ENCODE measurements at places on chromosomes 16 and 17.

GRCh38 chr17:40561871-40562611 is 3.2 kb downstream of the CCR7 start:
- DNase-seq: peak; percentile 87

GRCh38 chr16:87246269-87247065 is 70.7 kb downstream of the C16orf95 start:
- DNase-seq: no peak

DNA sequence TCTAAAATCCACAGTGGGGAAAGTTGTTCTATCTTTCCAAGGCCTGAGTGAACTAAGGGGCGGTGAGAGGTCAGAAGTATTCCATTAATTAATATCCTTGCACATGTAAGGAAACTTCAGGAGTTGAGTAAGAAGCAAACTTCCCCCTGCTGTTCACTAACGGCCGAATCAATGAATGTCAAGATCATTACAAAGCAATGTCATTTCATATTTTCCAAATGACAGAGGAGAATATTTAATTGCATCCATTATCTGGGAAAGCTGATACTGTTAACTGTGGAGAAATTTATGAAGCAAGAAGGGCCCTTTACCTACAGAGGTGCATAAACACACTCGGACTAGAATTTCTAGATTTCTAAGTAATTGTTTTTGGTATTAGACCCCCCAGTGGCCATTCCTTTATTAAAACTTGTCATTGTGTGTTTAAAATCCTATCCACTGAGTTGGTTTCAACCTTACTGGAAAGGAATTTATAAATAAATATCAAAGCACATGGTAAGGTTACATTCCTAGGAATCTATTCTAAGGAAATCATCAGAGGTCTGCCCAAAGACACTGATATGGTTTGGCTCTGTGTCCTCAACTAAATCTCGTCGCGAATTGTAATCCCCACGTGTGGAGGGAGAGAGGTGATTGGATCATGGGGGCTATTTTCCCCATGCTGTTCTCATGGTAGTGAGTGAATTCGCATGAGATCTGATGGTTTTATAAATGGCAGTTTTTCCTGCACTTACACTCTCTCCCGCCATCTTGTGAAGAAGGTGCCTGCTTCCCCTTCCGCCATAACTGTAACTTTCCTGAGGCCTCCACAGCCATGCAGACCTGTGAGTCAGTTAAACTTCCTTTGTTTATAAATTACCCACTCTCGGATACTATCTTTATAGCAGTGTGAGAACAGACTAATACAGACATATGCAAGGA is 20.4 kb upstream of the SMURF2 start:
- DNase-seq: no peak

- no peak for DNase-seq
Measured at GRCh38 chr17:28746611-28747050, 2.8 kb downstream of the TRAF4 start.

GRCh38 chr16:48284772-48285409 is 37.6 kb upstream of the ABCC11 start:
- peak; percentile 12 for DNase-seq

- no peak for DNase-seq
Measured at GRCh38 chr16:85460252-85461021, 152.7 kb upstream of the GSE1 start.

DNA sequence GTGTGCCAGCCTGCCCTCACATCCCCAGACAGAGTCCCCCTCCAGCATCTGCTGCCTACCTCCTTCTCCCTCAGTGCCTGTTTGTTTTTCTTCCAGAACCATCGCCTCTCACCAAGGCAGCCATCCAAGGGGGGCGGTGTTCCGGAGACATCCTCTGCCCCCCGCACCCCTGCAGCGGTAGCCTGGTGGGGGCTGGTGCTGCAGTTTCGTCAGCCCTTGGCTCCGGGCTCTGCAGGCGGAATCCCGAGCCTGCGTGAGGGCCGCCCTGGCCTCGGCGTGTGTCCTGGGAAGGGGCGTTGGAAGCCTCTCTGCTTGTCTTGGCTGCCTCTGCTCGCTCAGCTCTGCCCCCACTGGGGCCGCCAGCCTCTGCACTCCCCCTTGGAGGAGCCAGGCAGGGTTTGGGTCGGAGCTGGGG is 126.0 kb upstream of the CIBAR2 start:
- no peak for DNase-seq

DNA sequence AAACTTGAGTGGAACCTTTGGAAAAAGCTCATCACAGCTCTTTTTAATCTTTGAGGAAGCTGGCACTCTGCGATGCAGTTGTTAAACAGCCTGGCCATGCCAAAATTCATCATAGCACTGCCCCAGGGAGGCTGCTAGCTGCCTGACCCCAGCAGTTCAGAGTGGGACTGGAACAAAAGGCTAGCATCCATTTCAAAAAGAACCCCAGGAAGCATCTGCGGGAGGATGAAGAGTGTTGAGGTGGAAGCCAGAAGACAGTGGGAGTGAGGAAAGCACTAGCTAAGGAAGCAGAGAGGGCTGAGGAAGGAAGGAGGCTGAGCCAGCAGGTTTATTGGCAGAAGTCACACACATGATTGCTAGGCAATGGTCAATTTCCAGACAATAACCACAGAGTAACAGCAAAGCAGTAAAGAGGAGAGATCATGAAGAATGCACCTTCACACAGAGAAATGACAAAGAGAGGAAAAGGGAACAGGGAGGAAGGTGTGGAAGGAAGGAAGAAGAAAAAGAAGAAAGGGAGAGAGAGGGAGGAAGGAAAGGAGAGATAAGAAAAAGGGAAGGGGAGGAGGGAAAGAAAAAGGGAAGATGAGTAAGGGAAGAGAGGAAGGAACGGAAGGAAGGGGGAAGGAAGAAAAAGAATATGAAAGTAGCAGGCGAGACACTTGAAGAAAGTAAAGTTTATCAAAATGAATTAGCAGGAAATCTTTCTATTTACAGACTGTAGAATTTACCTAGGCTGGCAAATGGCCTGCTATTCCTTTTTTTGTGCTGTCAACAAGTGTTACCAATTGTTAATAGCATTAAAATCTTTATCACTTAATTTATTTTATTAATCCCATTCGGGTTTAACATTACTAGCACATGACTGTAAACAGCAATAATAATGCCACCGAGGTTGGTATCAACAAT is 270.0 kb upstream of the PSMD7 start:
- no peak for DNase-seq

DNA sequence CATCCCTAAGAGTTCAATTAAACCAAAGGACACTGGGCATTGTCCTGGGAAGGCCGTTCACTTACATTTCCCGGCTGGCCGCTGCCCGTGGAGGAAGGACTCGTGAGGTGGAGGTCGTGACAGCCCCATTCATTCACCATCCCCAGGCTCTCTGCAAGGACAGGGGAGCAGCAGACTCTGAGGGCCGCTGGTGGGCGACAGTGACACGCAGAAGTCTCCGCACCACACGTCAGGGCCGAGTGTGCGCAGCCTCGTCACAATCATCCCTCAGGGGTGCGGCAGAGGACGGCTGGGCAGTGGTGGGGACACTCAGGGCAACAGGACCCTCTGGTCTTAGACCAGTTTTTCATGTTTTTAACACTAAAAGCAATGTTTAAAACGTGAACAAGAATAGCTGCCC is 21.7 kb downstream of the UNKL start:
- no peak for DNase-seq

GRCh38 chr16:86101897-86102157 is 202.9 kb downstream of the IRF8 start:
- no peak for DNase-seq

DNA sequence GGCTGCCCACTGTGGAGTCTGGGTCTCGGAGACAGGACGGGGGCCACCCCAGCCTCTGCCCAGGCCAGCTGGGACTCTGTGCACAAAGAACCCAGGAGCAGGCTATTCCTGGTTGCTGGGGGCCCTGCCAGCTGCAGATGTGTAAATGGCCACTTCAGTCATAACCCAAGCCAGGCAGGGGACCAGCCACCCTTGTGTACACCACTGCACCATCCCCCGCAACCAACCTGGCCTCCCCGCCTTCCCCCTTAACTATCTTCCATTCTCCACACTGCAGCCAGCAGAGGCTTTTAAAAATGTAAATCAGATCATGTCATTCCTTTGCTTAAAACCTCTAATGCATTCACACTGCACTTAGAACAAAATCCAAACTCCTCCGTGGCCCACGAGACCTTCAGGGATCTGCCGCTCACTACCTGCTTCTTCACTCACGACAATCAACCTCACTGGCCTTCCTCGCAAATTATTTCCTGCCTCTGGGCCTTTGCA is 28.3 kb downstream of the RTN4RL1 start:
- no peak for DNase-seq

DNA sequence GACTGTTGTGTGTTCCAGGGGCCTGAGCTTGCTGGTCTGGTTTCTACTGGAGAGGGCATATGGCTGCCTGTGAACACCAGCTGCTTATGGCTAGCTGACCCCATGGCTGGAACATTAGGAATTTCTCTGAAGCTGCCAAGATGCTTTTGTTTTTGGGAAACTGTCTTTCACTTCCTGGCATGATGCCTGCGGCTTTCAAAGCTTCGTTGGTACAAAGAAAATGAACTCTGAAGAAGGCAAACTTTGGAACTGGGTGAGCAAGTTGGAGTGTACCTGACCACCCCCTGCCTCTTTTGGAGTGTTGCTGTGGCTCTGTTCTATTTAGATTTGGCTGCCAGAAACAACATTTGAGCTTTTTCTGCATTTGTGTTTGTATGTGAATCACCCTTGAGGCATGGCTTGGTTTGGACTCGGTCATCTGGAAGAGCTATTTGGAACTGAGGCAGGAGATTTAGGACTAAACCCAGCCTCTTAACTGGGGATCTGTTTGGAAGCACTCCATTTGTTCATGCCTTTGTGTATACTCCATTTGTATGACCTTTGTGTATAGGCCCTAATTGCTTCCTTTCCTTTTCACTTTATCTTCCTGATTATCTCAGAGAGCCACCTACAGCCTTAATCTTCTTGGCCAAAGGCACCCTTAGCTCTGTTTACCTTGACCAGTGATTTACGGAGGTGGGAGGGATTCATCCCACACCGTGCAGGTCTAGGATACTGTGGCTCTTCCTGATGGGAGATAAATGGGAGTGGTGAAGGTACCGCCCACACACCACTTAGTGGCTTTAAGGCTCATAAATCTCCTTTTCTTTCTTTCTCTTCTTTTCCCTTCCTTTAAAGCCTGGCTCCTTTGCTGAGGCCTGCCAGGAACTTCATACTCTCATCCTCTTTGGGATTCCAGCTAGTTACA is 7.3 kb upstream of the CPHXL start:
- no peak for DNase-seq

DNA sequence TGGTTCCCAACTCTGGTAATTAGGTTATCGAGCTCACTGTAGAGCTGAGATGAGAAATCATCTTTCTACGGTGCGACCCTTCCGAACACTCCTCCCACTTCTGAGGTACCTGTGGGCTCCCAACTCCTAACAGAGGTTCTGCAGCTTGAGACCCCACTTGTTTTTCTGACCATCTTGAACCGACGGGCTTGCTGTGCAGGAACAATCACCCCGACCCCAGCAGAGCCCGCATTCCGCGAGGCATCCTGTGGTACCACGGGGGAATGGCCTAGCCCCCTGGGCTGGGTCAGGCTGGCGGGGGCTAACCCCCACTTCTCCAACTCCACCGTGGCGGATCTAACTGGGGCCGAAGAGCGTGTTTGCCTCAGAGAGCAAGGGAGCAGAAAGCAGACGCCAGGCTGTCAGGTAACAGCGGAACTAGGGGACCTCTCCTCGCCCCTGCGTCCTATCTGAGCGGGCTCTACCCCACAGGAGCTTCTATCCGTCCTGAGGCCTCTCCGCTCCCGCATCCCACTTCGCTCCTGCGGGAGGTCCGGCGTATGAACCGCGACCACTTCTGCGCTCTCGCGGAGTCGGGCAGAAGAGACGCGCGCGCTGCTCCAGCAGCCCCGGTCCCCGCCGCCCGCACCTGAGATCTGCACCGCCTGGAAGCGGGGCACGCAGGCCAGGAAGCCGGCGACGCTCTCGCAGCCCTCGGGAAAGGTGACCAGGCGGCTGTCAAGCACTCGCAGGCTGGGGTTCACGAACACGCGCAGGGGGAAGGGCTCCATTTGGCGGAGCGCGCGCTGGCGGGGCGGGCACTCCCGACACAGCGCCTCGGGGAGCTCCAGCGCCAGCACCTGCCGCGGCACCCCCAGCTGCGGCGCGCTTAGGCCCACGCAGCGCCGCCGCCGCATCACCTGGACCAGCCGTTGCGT is 761 bp downstream of the PDF start:
- DNase-seq: peak; percentile 54

DNA sequence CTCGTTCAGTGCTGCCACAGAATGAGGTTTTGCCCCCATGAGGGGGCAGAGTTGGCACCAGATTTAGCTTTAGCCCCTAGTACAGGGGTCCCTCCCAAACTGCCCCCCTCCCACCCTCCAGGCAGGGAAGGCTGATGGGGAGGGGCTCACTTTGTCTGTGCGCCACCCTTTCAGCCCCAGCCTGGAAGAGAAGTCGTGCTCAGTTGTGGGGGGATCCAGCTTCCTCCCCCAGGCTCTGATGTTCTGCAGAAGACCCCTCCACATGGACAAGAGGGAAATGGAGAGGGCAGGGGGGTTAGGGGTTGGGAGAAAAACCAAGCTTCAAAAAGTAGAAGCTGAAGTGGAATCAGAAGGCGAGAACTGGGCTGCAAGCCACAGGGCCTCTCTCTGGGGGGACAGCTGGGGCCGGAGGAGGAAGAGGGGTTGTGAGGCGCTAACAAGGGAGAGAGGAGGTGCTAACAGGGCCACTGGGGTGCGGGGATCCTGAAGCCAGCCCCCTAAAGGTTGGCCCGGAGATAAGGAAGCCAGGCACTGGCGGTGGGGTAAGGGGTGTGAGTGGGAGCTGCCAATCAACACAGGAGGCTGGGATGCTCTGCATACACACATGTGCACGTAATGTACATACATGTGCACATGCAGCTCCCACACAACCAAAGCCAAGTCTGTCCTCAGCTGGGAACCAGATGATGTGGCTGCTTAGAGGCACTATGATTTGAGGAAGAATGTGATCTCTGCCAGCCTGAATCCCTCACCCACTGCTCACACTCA is 7.0 kb upstream of the TMEM92 start:
- no peak for DNase-seq

GRCh38 chr16:24936151-24936550 is 79.0 kb downstream of the ARHGAP17 start:
- DNase-seq: no peak

GRCh38 chr17:17728550-17729251 is 47.4 kb downstream of the RAI1 start:
- DNase-seq: no peak

- no peak for DNase-seq
Measured at GRCh38 chr16:49632086-49632794, 223.7 kb downstream of the ZNF423 start.

DNA sequence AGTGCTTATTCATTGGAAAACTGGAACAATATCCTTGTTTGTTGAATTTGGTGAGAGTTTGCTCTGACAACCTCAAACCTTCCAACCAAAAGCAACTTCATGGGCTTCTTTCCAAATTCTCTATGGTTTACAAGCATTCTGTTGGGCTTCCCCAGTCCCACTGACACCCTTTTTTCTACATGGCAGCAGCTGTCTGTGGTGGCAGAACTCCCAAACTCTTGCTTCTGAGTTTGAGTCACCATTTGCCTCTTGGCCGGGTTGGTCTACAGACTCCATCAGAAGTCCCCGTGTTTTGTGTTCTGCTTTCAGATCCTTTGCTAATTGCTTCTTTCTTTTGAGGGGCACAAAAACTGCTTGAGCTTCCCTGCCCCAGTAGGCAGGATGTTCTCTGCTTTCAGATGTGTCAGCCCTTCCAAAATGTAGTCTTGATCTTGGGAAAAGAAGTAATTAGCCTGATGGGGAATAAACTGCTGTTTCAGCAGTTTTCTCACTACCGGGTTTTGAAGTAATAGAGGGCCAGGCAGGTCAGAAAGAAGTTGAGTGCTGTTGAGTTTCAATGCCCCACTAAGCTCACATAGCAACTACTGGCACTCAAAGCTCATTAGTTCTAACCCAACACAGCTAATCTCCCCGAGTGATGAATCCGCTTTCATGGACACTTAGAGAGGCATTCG is 80.7 kb downstream of the HS3ST3A1 start:
- no peak for DNase-seq
